Adrenal gland (tissue), 19 donors: ENCODE measurements at places on chromosomes 2 and 18.

DNA sequence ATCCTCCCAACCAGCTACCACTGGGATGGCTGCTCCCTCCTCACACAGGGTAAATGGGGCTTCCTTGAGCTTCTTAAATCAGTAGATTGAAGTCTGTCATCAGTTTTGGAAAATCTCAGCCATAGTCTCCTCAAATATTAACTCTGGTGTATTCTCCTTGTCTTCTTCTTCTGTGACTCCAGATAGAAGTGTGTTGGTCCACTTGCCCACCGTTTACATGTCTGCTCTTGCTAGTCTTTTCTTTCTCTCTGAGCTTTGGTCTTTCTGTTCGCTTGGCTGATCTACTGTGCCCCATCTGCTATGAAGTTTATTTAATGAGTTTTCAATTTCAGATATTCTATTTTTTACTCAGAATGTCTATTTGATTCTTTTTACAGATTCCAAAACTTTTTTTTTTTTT, 281.7 kb upstream of the HDAC4 start:
- DNase-seq: no peak

DNA sequence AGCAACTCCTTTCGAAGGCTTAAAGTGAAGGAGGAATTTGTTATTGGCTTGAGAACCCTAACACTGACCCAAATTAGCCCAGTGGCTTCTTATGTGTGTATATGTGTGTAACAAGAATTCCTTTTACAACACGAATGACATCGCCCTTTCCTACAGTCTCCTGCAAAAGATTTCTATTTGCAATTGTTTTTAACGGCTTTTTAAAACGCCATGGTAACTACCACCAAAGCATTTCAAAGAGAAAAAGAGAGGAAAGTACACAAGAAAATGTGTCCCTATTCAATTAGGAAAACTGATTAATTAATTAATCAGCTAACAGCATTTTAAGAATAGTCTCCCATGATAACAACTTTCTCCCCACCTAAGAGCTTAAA, 58.1 kb downstream of the PAX3 start:
- no peak for DNase-seq

GRCh38 chr2:234629596-234629995, 132.7 kb upstream of the ARL4C start:
- no peak for DNase-seq

DNA sequence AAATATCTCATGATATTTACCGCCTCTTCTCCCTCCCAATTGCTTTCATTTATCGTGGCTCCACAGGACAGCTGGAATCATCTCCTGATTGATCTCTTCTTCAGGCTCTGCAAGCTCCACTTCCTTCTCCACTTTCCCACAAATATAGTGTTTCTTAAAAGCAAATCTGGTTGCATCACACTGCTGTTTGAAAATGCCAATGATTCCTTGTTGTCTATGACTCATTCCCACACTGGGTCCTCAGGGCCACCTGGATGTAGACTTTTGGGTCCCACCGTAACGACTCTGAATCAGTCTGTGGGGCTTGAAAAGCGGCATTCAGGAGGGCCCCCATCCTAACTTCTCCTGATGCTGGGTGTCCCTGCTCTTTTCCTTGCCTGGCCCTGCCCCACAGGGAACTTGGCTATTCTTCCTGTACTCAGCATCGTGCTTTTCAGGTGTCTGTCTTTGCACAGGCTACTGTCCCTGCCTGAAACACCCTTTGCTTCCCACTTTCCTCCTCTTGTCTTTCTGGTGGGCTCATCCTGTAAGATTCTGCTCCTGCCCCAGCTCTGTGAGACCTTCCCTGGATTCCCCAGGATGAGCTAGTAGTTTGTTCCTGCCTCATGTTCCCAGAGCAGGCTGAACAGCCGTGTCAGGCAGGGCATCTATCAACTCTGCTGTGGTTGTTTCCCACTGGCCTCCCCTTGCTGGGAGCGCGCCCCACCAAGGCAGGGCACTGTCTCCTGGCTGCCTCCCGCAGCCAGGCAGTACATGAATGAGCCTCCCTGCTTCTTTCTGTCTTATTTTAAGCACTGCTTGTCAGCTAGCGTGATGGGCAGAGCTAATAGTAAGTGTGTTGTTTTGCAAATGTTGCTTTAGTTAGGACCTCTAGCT, 111.9 kb downstream of the KCTD1 start:
- no peak for DNase-seq

DNA sequence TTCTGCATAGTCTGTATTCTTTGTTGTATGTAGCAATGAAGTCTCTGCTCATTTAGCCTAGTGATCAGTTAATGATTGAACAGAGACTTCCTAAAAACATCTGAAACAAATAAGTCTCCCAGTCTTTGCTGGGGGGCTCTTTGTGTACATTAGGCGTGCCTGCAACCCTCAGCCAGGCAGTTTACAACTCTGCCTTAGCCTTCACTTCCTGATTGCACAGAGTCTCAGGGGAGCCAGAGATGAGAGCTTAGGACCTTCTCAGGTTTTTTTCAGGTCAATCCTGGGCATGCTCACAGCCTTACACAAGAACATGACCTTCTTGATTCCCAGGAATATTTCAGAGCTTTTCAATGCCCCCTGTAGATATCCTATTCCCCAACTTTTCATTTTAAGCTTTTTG, 44.0 kb upstream of the BIN1 start:
- DNase-seq: no peak

DNA sequence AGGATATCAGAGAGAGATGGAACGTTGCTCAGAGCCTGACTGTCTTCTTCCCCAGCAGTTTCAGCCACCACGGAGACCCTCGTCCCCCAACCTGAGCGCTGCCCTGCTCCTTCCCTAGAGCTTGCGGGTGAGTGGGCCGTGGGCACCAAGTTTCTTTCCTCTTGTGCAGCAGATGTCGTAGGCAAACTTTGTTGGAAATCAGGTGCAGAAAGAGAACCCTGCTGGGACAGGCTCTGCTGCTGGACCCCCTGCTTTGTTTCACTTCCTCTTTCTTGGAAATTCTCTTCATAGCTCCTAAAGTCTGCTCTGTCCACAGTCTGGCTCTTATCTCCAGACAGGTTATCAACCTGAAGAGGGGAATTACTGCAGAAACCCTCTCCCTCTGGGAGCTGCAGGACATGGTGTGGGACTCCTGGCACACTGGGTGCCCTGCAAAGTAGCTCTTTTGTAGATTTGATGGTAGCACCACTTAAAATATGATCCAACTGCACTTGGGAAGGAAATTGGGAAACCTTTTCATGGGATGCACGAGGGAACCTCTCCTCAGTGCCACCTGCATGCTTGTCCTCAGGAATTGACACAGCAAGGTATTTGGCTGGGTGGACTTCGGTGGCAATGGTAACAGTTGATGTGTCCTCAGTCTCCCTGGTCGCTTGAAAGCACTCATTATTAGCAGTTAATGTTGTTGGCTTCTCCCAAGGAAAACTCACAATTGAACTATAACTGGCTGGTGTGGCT, 92.2 kb downstream of the ALPK2 start:
- DNase-seq: no peak

GRCh38 chr2:189370719-189371118, 70.6 kb upstream of the WDR75 start:
- no peak for DNase-seq

DNA sequence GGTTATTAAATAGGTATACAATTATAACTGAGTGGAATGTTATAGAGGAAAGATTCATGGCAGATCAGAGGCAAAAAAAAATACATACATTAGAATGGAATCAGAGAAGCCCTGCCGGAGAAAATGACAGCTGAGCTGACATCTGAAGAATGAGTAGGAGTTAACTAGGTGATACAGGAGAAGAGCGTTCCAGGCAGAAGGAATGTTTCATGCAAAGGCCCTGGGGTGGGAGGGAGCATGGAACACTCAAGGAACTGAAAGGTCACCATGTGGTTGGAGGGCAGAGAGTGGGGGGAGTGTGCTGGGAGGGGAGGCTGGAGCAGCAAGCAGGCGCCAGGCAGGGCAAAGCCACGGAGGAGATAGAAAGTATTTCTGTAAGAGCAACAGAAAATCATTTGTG, 31.6 kb upstream of the CDK5R2 start:
- DNase-seq: no peak

DNA sequence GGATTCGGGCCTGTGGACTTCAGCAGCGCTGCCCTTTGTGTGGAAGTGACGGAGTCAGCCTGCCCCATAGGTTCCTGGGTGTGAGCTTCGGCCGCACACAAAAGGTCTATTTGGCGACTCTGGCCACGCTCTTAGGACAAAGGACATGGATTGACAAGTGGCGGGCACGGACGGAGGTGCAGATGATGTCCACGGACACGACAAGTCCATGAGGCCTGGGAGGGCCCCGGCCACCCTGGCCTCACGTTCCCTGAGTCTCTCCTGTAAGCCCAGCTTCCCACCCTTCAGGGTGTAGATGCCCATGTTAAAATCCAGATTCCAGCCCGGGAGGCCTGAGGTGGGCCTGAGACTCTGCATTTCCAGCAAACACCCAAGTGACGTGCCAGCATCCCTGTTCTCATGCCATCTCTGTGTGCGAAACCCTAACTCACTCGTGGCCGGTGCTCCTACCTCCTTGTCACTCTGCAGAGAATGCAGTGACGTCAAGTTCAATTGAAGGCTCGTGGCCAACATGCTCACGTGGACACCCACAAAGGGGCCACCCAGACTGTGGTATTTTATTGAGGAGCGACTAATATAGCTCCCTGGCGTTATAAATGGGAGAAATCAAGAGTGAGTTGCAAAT, 111.7 kb downstream of the RTP5 start:
- peak; percentile 8 for DNase-seq

- peak; percentile 77 for DNase-seq
Observed at GRCh38 chr2:38505779-38506178, 96.9 kb downstream of the HNRNPLL start.

- no peak for DNase-seq
Observed at GRCh38 chr2:25430556-25430955, 88.8 kb upstream of the DNMT3A start.

GRCh38 chr2:9287400-9288045, 80.9 kb downstream of the ASAP2 start:
- no peak for DNase-seq

- DNase-seq: no peak
Observed at GRCh38 chr2:37616677-37617005, 54.8 kb downstream of the CDC42EP3 start.

DNA sequence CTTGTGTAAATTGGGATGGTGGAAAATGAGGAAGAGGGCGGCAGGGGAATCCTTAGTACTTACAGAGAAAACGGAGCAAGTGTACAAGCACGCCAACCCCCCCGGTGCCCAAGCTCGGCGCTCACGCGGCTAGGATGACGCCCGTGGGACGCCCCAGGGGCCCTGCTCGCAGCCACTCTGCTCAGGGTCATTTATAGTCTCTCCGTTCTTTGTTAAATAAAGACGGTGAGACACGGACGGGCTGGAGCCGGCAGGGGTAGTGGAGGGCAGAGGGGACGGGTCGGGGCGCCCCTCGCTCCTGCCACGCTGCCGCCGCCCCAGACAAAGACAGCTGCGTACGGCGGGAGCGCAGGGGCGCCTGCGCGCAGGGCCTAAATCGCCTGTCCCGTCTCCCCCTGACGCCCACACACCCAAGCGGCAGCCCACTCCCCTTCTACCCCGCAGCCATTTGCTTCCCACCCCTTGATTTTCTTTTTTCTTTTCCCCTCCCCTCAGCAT, 37.8 kb downstream of the PCBP1 start:
- DNase-seq: peak; percentile 82

- DNase-seq: no peak
Observed at GRCh38 chr2:180360283-180360618, 353.2 kb upstream of the CWC22 start.

DNA sequence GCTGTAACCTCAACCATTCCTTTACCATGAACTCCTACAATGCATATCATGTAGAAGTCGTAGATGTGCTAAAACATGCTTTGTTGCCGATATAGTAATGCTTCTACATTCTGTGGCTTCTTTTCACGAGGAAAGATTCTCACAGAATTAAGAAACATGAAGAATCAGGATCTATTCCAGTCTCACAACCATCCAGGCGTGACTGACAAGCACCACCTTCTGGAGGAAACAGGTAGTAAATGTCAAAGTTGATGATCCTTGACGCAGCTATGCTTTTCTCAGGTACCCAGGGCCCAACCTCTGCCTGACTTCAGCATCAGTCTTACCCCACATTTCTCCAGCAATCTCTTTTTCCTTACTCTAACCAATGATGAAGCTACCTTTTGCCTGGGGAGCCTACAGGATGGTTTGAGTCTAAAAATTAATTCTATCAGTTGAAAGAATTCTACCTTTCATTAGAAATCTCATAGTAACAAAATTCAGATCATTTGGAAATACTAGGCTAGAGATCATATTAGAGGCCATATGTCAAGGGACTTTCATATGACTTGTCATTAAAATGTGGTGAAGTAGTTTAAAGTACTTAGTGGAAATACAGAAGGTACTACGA, 123.3 kb upstream of the RND3 start:
- no peak for DNase-seq

GRCh38 chr2:86201671-86202335, 2.5 kb downstream of the MRPL35 start:
- DNase-seq: no peak

GRCh38 chr2:176725873-176726645, 456.8 kb downstream of the MTX2 start:
- DNase-seq: no peak

DNA sequence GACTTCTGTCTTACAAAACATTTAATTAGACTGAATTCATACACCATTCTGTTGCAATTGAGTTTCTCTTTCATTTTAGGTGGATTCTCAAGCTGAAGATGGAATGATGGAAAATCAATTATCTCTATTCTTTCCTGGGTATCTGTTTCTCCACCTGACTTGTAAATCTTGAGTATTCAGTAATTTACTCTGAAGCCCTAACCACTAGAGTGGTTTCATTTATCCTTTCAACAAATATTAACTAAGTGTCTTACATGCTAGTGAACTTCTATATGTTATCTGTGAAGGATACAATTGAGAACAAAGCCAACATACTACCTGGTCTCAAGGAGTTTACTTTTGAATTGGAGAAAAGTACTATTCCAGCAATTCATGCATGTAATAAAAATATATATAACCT, 94.1 kb upstream of the ZNF804A start:
- DNase-seq: no peak

GRCh38 chr2:19675003-19675629, 226.7 kb downstream of the TTC32 start:
- no peak for DNase-seq

GRCh38 chr2:38109732-38110181, 33.8 kb upstream of the CYP1B1 start:
- no peak for DNase-seq

DNA sequence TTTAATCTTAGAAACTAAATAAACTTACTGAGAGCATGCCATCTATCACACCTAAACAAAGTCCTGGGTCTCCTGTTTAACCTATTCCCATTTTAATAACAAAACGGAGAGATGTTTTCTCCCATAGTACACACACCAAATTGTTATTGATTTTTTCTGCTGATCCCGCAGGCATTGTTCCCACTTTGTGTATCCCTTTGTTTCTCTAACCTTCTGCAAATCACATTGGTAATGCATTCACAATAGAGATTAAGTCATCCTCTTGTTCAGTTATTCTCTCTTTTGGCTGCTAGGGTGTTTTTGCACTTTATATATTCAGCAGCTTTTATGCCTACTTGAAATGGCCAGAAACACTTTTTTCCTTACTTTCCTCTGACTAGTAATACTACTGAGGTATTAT, 1071.9 kb upstream of the CDH2 start:
- DNase-seq: no peak

- DNase-seq: no peak
Observed at GRCh38 chr2:192042126-192042525, 152.6 kb downstream of the TMEFF2 start.
